ENCODE measurements at places on chromosomes 2 and 18.

- peak; percentile 76 for DNase-seq
Measured at GRCh38 chr2:69683170-69683971, 39.8 kb upstream of the AAK1 start.

- DNase-seq, result no peak
Measured at GRCh38 chr2:57575700-57576268, 470.8 kb upstream of the VRK2 start.

DNA sequence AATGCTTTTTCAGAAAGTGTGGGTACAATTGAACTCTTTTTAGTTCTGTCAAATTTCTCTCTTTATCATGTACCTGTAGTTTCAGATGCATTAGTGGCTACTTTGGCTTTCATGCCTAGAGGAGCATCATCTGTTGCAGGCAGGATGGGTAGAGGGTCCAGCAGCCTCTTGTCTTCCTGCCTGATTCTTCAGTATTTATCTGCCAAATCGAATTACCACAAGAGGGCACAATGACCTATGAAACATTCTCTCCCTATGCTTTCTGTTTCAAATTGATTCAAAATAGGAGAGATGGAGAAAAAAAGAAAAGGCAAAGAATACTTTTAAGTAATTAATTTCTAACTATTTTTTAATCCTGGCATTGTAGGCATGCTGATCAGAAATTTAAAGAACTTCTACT is 477.2 kb downstream of the TRIB2 start:
- DNase-seq, result peak; percentile 4

- DNase-seq, result no peak
Measured at GRCh38 chr18:75290737-75291358, 80.3 kb downstream of the TSHZ1 start.

DNA sequence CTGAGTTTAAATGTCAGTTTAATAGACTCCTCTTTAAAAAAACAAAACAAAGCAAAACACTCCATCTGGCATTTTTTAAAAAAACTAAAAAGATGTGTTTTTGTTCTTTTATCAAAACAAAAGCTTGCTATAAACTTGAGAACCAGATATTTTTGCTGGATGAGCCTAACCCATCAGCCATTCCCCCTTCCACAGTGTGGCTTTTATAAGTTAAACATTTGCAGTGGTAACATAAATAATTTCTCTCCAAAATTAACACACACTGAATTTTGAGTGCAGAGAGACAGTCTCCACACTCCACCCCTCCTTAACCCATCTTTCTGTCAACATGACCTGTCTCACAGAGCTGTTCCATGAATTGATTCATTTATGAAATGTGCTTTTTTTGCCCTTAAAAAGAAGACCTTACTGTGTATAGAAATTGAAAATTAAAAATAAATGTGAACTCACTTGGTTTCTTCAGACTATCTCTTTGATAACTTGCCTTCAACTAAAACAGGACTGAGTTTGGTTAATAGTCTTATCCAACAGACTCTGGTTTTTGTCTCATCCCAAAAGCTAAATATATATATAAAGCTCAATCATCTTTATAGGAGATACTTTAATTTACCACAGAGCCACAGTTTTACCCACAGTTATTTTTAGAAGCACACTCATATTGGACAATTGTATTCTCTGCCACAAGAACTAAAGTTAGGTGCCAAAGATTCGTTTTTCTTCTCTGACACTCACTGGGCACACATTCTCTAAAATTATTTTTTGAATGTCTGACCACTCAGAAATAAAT is 64.8 kb upstream of the STK39 start:
- DNase-seq, result no peak

- DNase-seq, result peak; percentile 16
Measured at GRCh38 chr2:65722028-65722778, 289.8 kb upstream of the SPRED2 start.

GRCh38 chr18:11251229-11251890 is 102.0 kb upstream of the PIEZO2 start:
- no peak for DNase-seq

DNA sequence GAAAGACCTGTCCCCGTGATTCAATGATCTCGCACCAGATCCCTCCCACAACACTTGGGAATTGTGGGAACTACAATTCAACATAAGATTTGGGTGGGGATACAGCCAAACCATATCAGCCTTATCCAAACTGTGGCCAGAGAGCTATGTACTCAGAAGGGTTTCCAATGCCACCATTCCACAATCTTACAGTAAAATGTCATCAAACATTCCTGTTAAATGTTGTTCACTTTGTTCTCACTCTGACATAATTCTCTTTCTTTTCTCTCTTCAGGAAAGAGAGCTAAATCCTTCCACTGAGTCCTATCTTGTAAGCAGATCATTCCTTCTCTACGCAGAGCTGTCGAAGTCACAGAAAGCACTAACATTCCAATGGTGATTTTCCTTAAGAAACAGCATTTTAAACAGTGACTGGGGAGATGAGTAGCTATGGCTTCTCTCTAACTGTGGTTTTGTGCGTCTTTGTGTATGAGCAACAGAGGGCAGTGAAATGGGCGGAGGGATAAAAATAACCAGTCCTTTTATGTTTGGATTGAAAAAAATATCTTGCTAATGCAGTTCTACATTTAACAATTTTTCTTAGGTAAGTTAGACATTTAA is 684.7 kb downstream of the EPHA4 start:
- DNase-seq, result no peak

DNA sequence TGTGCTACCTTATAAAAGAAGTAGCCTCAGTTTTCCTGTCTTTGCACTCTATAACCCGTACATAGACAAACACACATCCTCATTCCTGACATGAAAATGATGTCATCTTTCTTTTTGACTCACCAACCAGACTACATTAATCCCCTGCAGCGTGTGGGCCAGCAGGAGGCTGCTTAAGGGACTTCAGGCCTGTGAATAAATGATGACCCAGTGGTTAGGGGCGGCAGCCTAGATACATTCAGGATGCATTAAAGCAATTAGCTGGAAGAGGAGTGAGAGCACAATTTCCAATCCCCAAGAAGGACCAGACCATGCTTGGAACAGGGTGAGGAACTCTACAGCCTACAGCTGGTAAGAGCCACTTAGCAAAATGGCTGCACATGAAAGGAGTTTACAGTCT is 57.3 kb upstream of the KLF7 start:
- peak; percentile 74 for DNase-seq

DNA sequence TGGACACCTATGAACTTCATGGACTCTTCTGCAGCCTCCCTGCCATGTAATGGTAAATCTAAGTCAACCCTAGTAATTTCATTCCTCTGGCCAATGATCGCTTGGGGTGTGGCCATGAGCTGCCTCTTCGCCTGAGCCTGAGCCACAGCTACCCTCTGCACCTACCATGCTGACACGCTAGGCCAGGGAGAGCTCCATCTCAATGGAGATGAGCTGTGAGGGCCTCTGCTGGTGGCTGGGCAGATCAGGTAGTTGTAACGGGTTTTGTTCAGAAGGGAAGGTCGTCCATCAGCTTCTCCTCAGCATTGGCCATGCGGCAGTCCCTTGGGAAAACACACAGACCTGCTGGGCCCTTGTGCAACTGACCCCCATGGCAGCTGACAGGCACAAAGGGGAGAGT is 24.4 kb downstream of the MPHOSPH10 start:
- no peak for DNase-seq

DNA sequence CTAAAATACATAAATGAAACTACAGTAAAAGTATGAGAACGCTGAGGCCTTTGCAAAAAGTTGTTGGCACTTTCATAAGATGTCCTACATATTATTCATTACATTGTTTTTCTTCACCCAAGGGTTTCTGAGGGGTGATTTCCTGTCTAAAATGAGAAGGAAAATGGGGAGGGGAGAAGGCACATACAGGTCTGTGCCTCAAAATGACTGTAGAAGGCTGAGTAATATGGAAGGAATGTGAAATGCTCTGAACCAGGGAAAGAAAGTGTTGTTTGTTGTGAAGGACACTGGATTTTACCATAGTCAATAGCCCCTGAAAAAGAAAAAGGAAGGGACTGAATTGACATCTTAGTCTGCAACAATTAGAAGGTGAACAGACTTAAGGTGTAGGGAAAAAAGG is 99.5 kb upstream of the RNF152 start:
- DNase-seq, result no peak

- DNase-seq, result peak; percentile 85
Measured at GRCh38 chr2:12014088-12014960, 267.9 kb downstream of the LPIN1 start.

DNA sequence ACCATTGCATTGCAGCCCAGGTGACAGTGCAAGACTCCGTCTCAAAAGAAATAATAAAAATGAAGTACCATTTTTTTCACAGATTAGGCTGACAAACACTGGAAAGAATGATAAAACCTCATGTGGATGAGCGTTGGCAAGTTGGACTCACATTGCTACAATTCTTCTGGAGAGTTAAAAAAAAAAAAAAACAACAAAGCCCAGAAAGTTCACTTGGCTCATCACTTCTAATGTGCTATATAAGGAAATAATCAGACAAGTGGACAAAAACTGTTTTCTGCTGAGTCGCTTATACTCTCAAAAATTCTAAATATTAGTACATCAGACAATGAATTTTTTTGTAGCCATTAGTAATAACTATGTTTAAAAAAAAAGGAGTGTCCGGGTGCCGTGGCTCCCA is 38.4 kb downstream of the PKP4 start:
- DNase-seq, result no peak

DNA sequence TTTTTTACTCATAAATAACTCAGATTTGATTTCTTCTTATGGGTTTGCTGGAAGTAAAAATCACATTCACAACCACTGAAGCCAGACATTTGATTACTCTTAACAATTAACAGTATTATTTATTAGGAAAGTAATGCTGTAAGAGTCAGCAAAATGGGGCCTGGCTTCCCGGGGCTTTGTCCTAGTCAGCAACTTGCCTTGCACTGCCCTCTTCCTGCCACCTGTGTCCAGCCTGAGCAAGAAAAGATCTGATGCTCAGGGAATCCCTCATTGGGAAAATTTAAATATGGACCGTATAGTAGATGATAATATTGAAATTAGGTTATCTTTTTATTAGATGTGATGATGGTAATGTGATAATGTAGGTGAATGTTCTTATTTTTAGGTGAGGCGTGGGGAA is 30.8 kb upstream of the ACYP2 start:
- no peak for DNase-seq

DNA sequence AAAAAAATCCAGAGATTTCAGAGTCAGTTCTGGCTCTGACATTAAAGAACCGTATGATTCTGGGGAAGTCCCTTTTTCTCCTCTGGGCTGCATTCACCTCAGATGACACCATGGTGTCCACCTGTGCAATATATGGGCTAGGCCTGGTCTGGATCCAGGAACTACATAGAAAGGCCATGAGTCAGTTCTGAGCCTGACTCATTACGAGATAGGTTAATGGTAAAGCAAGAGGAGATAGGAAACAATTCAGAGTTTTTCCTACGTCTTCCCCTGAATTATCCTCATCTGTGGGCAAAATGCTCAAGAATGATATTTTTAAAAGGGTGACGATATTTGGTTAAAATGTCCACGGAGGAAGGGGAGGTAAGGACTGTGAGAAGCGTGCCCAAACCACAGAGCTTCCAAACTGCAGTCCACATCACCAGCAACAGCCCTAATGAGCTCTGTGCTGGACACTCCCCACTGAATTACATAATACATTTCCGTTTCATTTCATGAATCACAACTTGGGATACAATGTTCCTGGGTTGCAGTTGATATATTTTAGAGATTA is 180.1 kb upstream of the OSR1 start:
- DNase-seq, result no peak

DNA sequence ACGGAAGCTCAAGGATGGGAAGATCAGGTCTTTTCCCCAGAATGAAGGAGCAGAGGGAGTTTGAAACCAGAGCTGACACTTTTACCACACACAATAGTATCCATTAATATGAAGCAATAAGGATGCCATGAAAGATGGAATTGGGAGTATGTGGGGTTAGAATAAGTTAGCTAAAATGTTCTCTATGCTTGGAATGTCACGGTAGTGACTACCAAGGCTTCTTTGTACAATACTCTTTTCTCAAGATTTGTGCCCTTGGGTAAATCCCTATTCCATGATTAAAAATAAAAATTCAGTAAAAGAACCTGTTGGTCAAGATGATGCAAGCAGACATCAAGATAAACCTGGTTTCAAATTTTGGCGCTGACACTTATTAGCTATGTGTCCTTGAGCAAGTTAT is 75.0 kb downstream of the NRXN1 start:
- no peak for DNase-seq

DNA sequence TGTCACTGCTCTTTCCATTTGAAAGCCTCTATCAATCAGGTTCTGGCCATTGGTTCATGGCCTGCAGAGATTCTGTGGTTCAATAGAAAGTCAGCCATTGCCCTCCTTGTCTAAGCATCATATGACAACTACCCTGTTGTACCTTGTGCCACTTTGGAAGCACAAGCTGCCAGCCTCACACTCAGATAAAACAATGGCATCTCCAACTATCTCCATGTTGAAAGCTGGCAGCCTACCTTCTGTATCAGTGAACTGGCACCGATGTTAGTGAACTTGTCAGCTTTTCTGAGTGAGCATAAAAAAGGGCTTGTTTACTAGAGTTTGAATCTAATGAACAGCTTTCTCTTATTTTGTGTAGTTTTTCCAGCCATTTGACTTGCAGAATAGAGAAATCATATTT is 203.3 kb upstream of the SESTD1 start:
- DNase-seq, result no peak

GRCh38 chr2:105597011-105597805 is 147.5 kb upstream of the NCK2 start:
- DNase-seq, result no peak

GRCh38 chr2:216034065-216034464 is 20.7 kb upstream of the MREG start:
- DNase-seq, result peak; percentile 83

- DNase-seq, result no peak
Measured at GRCh38 chr2:204842661-204843485, 297.6 kb downstream of the PARD3B start.

- no peak for DNase-seq
Measured at GRCh38 chr2:75003276-75003675, 44.8 kb downstream of the POLE4 start.

- peak; percentile 48 for DNase-seq
Measured at GRCh38 chr18:22563164-22563583, 145.5 kb upstream of the CTAGE1 start.

DNA sequence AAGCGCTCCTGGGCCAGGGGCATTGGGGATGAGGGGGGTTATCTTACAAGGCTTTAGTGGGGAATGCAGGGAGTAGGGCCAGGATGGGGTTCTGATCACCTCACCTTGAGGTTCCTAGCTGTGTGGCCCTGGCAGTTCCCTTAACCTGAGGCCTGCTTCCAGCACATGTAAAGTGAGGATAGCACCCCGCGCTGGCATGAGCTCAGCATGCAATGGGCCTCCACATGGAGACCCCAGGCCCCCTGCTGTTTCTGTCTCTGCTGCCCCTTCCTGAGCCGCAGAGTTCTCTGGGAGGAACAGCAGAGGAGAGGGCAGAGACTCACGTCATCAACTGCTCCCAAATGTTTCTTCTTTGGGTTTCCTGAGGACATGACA is 8.6 kb upstream of the TEX51 start:
- no peak for DNase-seq
